A673 (cell line): ENCODE measurements at places on chromosomes 12 and 14.

DNA sequence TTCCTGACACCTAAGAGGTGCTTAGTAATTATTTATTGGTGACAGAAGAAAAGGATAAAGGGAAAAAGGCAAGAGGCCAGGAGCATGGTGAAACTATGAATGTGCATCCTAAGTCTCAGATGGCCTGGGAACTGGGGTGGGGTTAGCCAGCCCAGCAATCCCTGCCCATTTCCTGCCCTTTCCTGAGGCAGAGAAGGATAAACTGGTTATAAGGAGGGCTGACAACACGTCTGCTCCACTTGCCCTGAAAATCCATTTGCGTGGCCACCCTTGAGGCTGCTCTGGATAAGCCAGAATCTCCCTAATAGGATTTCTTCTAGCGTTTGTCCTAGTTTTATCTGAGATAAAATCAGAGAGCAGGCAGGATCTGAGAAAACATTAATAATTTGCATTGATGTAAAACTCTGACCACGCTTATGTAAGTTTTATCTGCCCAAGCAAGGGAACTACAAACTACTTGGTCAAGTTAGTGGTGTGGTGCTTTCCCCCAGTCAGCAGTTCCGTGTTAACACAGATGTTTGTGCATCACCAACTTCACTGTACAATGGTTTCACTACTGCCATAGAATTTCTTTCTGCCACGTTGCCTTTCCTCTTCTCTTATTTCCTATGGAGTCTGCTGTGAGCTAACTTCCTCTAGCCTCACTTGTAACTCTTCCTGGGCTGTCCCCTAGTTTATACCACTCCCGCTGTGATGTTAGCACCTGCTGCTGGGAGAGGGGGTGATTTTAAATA lies 392.7 kb downstream of the RPS29 start:
- H3K36me3 ChIP-seq: no peaks in the 10 kb centered on the region
- H3K27me3 ChIP-seq: no peaks in the 10 kb centered on the region
- no peaks in the 10 kb centered on the region for H3K4me1 ChIP-seq
- DNase-seq: no peak

DNA sequence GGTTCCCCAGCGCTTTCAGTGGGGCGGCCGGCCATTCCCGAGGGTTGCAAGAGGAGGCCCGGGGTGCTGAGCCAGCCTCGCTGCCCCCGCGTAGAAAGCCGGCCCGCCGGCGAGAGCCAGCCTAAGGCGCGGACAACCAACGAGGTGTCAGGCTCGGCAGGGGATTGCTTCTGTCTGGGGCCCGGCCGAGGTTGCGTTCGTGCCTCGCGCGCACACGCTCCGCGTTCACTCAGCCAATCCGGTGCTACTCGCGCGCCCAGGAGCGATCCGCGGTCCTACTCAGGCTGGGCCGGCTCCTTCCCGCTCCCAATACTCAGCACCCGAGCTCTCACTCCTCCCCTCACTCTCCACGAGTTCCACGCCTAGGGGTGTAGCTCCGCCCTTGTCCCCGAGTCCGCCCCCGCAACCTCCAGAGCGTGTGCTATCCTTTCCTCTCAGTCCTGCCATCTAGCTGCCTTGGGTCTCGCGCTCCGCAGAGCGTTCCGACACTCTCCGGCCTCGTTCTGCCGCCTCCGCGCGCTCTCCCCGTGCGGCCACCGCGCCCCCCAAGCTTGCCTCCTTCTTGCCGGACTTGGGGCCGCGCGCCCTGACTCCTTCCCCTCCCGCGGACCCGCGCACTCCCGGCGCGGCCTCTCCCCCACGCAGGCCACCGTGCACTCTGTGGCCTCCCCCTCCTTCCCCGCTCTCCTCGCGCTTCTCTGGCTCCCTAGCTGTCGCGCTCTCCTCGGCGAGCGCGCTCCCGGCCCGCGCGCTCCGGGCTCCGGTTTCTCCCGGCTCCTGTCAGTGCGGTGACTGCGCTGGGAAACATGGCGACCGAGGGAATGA lies at the start of gene GPHN:
TSS of gene GPHN (plus strand) at position 426 of the 825 bp plus-strand sequence.
- H3K27me3 ChIP-seq: peaks cover 14% of the 10 kb centered on the region
- peak within 1 kb of the TSS; percentile 77 for H3K4me3 ChIP-seq
- H3K4me1 ChIP-seq: peaks cover 10% of the 10 kb centered on the region
- H3K36me3 ChIP-seq: no peaks in the 10 kb centered on the region

- H3K4me1 ChIP-seq: no peaks in the 10 kb centered on the region
- no peak overlapping the region for H3K4me3 ChIP-seq
- no peak for DNase-seq
- H3K27me3 ChIP-seq: no peaks in the 10 kb centered on the region
Measured at GRCh38 chr14:90263748-90264449, 7.5 kb downstream of the PSMC1 start.

DNA sequence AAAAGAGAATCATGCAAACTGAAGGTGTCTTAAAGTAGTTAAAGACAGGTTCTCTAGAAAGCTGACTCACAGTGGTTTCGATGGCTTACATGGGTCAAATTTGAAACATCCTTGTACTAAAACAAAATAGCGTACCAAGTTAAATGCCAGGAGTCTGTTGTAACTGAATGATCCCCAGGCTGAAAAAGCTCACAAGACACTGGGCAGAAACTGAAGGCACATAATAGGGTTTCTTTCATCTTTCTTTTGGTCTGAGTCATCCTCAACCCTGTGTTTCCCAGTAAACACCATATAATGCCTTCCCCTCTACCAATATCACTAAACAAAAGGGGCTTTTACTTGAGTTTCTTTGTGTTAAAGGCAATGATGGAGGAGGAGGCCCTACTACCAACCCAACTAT lies 12.8 kb downstream of the ZFYVE1 start:
- H3K27ac ChIP-seq: no peak overlapping the region
- no peaks in the 10 kb centered on the region for H3K4me1 ChIP-seq
- DNase-seq: no peak
- H3K4me3 ChIP-seq: no peak overlapping the region

GRCh38 chr12:132444957-132445883 lies 44.7 kb upstream of the FBRSL1 start:
- no peak for DNase-seq
- no peaks in the 10 kb centered on the region for H3K4me1 ChIP-seq
- no peaks in the 10 kb centered on the region for H3K36me3 ChIP-seq
- peak overlapping the region; percentile 87 for H3K27ac ChIP-seq

DNA sequence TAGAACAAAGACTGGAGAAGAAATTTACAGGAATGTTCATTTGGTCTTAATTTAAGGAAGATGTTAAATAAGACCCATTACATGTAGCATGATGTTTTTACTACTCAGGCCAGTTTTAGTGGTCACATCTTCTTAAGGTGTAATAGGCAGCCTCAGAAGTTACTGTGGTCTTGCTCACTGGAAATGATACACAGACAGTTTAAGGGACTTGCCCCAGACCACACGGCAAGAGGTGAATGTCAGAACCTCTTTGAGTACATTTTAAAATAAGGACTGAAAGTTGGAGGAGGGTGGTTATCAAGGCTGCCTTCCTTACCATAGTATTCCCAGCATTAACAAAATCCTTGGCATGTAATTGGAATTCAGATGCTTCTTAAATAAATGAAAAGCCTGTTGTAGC lies 37.9 kb downstream of the LRRK2 start:
- no peaks in the 10 kb centered on the region for H3K4me1 ChIP-seq

GRCh38 chr12:22335794-22336166 lies 1.3 kb upstream of the ST8SIA1 start:
- no peak for DNase-seq
- H3K27ac ChIP-seq: no peak overlapping the region
- H3K36me3 ChIP-seq: no peaks in the 10 kb centered on the region
- peaks cover 52% of the 10 kb centered on the region for H3K27me3 ChIP-seq
- peaks cover 4% of the 10 kb centered on the region for H3K4me1 ChIP-seq
- peak overlapping the region; percentile 49 for H3K4me3 ChIP-seq

GRCh38 chr14:94935706-94936300 lies 165.9 kb upstream of the GSC start:
- H3K4me1 ChIP-seq: peaks cover 20% of the 10 kb centered on the region
- no peaks in the 10 kb centered on the region for H3K27me3 ChIP-seq
- no peak for DNase-seq
- no peak overlapping the region for H3K4me3 ChIP-seq
- no peaks in the 10 kb centered on the region for H3K36me3 ChIP-seq

- no peaks in the 10 kb centered on the region for H3K4me1 ChIP-seq
- no peak overlapping the region for H3K27ac ChIP-seq
- no peak for DNase-seq
Measured at GRCh38 chr12:26493656-26494055, 298.3 kb downstream of the SSPN start.

DNA sequence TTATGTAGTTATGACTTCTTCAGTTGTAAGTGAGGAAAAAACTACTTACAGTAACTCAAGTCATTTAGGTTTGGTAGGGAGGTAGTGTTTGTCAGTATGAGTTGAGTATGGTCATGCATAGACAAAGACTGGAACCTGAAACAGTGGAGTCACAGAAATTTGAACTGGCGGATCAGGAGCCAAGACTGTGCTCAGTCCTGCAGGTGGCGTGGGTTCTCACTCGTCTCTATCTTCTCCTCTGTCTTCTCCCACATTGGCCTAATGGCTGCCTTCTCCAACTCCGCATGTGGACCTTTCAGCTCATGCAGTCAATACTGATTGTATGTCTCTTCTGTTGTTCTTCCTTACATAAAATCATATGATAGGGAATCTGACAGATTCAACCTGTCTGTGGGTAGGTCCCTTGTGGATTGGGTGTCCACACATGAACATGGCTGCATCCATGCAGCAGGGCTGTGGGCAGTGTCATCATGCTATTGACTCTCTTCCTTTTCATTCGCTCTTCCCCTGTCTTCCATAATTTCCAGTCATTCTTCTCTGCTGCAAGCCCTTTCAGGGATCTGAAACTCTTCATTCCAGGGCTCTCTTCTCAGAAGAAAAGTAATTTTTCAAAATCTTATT lies 78.8 kb upstream of the NEDD1 start:
- H3K27me3 ChIP-seq: no peaks in the 10 kb centered on the region
- H3K4me3 ChIP-seq: no peak overlapping the region
- no peaks in the 10 kb centered on the region for H3K36me3 ChIP-seq

GRCh38 chr14:68464711-68465110 lies 328.2 kb downstream of the ZFP36L1 start:
- H3K36me3 ChIP-seq: no peaks in the 10 kb centered on the region
- no peaks in the 10 kb centered on the region for H3K27me3 ChIP-seq
- no peak for DNase-seq
- no peak overlapping the region for H3K4me3 ChIP-seq
- H3K27ac ChIP-seq: no peak overlapping the region

GRCh38 chr14:24843494-24843893 lies 206.5 kb downstream of the STXBP6 start:
- H3K4me1 ChIP-seq: no peaks in the 10 kb centered on the region
- DNase-seq: no peak
- H3K36me3 ChIP-seq: no peaks in the 10 kb centered on the region
- H3K27ac ChIP-seq: no peak overlapping the region
- no peak overlapping the region for H3K4me3 ChIP-seq
- no peaks in the 10 kb centered on the region for H3K27me3 ChIP-seq

DNA sequence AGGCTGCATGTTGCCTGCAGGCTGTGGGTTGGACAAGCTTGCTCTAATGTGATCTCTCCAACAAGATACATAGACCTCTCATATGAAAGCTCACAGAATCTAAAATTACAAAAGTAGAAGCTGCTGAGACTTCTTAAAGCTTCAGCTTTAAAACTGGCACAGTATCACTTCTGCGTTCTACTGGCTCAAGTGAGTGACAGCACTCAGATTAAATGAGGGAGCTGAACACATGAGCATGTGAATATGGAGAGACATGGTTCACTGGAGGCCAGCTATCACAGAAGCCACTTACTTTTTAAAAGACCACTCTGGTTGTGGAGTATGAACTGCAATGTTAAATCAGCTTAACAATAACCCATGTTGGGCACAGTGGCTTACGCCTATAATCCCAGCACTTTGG lies 29.1 kb upstream of the ANO6 start:
- peaks cover 14% of the 10 kb centered on the region for H3K4me1 ChIP-seq
- no peak overlapping the region for H3K27ac ChIP-seq
- H3K4me3 ChIP-seq: no peak overlapping the region
- no peaks in the 10 kb centered on the region for H3K36me3 ChIP-seq
- no peak for DNase-seq

DNA sequence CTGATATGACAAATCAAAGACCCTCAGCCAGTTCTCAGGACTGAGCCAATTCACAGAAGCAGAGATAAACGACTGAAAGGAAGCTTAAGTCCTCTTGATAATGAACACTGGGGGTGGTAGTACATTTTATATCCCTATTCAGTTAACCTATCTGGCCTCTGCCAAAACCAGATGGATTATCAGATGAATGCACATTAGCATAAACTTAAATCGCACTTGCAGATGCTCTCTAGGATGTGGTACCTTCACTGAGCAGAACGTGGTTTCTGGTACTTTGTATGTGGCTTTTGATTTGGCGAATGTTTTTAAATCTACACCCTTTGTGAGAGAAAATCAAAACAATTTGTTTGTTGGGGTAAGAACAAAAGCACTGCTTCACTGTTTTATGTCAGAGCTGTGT lies 21.1 kb upstream of the TAS2R14 start:
- no peaks in the 10 kb centered on the region for H3K27me3 ChIP-seq
- no peaks in the 10 kb centered on the region for H3K4me1 ChIP-seq
- no peaks in the 10 kb centered on the region for H3K36me3 ChIP-seq
- H3K4me3 ChIP-seq: no peak overlapping the region

GRCh38 chr12:28191051-28192048 lies 1.1 kb downstream of the CCDC91 start:
- H3K27me3 ChIP-seq: no peaks in the 10 kb centered on the region

DNA sequence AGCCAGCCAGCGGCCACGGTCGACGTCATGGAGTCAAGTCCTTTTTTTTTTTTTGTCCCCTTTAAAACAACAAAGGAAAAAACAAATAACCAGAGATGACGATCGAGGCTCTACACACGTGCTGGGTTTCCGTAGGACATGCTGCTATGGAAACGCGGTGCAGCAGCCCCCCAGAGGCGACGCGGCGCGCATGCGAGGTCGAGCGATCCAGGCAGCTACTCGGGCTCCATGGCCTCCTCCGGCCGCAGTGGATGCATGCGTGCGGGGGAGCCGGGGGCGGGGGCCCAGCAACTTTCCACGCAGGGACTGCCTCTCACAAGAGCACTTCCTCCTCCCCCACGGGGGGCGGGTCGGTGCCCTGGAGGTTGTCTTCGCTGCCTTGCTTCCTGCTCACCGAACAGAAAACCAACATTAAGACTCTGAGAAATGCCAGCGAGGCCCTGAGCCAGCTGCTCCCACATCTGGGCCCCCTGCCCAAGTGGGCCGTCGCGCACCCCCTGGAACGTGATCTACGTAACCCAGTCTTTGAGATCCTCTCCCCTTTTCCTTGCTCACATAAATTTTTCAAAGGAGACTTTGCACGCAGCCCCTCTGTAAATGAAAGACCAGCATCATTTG lies 30.7 kb downstream of the P2RX4 start:
- H3K4me3 ChIP-seq: no peak overlapping the region
- no peak overlapping the region for H3K27ac ChIP-seq
- no peak for DNase-seq
- H3K36me3 ChIP-seq: peaks cover 7% of the 10 kb centered on the region
- no peaks in the 10 kb centered on the region for H3K4me1 ChIP-seq
- H3K27me3 ChIP-seq: no peaks in the 10 kb centered on the region
